Activated CD4-positive, alpha-beta memory T cell treated with anti-CD3 and anti-CD28 coated beads for 36 hours (primary cell): ENCODE measurements at places on chromosomes 2 and 18.

DNA sequence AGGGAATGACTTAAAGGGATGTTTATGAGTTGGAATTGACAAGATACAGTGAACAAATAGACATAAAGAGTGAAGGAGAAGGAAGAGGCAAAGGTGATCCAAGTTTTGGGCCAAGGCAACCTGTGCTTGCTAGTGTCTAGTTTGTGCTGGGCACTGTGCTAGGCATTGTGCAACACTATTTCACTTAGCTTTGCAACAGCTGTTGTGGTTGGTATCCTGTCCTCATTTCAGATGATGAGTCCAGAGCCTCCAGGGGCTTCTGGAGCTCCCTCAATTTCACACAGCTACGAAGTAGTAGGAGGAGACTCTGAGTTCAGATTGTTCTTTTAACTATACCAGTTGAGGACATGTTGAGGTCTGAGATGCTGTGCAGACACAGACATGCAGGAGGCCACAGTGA is 18.1 kb upstream of the LOXHD1 start:
- DNase-seq, result no peak

DNA sequence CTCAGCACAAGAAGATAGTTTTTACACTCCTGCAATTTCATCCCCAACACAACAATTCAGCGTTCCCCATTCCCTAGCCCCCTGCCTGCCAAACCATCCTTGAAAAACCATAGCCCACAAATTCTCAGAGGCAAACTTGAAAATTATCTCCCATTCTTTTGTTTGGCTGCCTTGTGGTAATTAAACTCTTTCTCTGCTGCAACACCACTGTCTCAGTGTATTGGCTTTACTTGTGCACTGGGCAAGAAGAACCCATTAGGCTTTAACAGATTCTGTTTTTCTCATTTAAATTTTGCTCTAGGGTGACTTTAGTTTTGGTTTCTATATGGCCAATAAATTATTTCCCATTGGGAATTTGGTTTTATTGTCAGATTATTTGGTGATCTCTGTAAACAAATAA is 23.2 kb upstream of the FTCDNL1 start:
- DNase-seq, result no peak

DNA sequence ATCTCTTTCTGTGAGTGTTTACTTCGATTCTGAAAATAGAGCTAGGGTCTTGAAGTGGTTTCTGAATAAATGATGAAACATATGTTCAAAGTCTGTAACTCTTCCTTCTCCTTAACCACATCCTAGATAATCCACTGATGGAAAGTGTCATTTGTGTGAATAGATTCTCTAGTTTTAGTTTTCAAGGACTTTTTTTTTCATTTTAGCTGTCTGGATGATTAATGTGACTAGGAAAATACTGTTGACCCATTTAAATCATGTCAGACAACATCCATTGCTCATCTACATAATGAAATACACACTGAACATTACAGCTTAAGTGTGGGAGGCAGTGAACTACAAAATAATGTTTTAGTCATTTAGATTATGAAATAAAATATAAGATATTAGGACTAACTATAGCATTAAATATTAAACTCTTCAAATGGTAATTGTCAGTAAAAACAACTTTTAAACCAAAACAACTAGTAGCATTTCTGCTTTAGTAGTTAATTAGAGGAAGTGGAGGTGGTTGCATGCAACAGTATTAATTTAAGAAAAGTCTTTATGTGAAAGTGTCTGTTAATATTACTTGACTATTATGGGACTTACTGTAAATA is 39.1 kb upstream of the DLX1 start:
- DNase-seq, result no peak

- no peak for DNase-seq
Measured at GRCh38 chr2:70757966-70758365, 10.0 kb downstream of the ADD2 start.

DNA sequence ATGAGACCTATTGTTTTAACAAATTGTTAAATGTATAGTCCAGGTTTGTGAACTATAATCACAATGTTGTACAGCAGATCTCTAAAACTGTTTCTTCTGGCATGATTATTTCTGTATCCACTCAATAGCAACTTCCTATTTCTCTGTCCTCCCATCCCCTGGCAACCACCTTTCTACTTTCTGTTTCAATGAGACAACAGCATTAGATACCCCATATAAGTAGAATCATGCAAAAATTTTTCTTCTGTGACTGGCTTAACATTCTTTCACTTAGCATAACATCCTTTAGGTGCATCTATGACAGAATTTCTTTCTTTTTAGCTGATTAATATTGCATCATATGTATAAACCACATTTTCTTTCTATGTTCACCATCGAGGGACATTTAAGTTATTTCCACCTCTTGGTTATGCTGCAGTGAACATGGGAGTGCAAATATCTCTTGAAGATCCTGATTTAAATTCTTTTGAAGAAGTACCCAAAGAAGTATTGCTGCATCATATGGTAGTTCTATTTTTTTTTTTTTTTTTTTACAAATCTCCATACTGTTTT is 713.5 kb downstream of the LRP1B start:
- no peak for DNase-seq

DNA sequence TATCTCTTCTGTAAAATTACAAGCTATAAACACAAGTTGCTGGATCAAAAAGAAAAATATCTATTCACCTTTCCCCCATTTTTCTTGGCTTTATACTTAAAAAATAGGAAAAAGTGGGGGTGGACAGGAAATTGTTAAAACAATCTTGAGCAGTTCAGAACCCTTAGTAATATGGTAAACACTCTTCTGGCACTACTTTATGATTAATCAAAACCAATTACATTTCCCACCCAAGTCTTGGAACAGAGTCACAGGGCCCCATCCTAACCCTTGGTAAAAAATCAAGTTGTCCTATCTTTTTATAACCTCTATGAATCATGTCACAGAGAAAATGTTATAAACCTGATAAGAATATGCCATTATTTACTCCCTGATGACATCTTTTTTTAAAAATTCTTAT is 328.2 kb upstream of the LYPD1 start:
- no peak for DNase-seq

- no peak for DNase-seq
Measured at GRCh38 chr18:28177828-28178635, 1.1 kb upstream of the CDH2 start.

- DNase-seq, result peak; percentile 6
Measured at GRCh38 chr18:48153613-48154481, 223.4 kb upstream of the SMAD2 start.

DNA sequence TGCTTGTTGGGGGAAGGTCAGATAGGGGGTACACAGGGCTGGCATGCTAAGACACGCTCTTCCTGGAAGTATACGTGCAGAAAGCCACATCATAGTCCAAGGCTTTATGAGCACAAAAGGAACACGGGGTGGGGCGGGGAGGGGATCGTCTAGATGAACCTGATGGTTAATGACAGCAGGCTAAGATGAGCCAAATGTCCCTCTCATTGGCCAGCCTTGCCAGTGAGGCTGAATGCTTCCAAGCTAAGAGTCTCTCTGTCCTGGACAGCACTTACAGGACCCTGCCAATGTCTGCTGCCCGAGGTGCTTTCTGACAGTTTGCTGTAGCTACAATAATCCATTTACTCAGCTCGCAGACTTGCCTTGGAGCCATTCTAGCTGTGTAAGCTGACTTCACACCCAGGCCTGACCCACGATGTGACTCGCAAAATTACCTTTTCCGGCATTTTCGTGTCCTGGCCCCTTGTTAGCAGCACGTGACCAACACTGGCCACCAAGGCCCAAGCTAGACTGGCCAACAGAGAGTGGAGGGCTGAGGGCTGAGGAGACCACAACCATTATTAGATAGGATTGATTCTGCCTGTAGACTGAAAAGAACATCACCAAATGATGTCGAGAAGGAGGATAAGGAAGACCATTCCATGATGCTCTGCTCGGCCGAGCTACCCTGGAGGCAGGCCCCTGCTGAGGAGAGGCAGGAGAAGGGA is 84.2 kb downstream of the MALT1 start:
- no peak for DNase-seq

- DNase-seq, result no peak
Measured at GRCh38 chr18:22912835-22913234, 20.3 kb upstream of the RBBP8 start.

GRCh38 chr2:241903121-241904010 is 33.8 kb downstream of the RTP5 start:
- no peak for DNase-seq

- DNase-seq, result no peak
Measured at GRCh38 chr2:138831154-138831553, 51.0 kb upstream of the NXPH2 start.

- DNase-seq, result no peak
Measured at GRCh38 chr2:73250872-73251846, 17.1 kb downstream of the CCT7 start.

DNA sequence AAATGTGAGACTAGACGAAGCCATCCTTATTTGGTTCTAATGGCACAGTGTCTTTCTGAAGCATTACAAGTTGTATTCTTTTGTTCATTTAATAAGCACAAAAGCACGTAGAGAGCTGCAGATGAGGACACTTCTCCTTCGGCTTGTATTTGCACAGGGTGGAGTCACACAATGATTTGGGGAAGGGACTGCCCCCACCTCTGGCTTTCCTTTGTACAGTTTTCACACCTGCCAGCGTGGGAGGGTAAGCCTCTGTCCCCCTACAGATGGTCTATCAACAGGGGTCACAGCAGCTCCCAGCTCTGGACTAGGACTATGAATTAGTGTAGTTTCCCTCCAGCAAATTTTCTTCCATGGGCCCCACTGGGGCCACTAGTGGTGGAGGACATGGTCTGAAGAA is 108.2 kb upstream of the KLHL14 start:
- no peak for DNase-seq

DNA sequence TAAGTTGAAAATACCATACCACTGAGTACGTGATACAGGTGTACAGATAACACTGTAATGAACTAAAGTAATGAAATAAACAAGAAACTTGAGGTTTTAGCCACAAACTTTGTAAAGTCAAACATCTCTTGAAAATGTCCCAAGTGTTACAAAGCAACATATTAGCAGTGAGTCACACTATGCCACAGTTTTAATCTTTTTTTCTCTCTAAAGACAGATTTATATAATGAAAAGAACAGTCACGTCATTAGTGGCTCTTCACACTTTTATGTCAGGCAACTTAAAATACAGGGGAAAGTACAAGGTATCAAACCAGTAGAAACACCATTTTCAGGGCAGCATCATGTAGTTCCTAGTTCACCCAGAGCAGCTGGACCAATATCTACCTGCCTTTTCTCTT is 42.1 kb downstream of the RAPH1 start:
- no peak for DNase-seq

GRCh38 chr2:101116841-101117552 is 34.2 kb downstream of the TBC1D8 start:
- DNase-seq, result no peak

GRCh38 chr18:29028560-29028959 is 851.6 kb upstream of the CDH2 start:
- DNase-seq, result no peak
